Sigmoid colon (tissue), 7 donors: ENCODE measurements at places on chromosomes 6 and 20. TPM values are rescaled to one million over a fixed set of nuclear protein-coding genes. Genes with fewer than 3 reads are reported as not detected.

DNA sequence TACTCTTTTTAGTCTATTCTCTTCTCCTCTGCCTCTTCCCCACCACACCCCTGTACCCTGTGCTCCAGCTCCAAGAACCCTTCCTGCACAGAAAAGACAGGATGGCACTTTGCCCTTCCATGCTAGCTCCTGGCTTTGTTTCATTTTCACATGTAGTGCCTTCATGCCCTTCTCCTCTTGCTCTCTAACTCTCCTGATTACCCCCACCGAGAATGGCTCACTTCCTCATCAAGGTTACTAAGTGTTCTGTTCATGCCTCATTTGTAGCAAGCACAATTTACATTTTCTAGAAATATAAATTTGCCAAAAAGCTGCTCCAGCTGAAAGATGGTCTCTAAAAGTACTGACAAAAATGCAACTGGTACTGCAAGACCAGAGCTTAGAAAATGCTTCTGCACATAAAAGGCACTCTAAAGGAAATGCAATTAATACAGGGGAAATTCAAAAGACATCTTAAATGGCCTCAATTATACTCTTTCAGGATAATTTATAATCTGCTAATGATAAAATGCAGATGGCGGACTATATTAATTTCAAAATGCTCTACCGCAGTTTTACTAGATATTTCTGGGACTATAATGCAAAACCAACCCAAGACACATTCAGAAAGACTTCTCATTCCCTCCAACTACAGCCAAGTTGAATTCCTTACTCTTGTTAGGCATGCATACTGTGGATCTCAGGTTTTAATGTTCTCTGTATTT, 570.2 kb downstream of the PRKN start:
- no peak for DNase-seq

- no peak for DNase-seq
These were observed 118.7 kb downstream of the HFE start for GRCh38 chr6:26205625-26206574.

DNA sequence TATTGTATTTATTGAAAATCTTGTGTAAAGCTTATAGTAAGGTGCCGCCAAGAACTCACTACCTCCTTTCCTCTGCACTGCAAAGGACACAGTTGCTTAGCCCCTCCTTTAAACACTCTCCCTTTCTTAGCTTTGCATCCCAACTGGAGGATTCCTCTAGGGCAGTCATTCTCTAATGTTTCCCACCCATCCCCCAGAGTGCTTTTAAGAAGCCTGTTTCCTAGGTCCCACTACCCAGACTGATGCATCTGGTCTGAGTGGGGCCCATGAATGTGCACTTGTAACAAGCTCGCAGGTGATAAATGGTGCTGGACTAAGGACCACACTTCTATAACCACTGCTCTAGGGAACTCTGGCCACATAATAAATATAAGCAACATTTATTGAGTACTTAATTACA, 55.2 kb downstream of the B4GALT5 start:
- no peak for DNase-seq

DNA sequence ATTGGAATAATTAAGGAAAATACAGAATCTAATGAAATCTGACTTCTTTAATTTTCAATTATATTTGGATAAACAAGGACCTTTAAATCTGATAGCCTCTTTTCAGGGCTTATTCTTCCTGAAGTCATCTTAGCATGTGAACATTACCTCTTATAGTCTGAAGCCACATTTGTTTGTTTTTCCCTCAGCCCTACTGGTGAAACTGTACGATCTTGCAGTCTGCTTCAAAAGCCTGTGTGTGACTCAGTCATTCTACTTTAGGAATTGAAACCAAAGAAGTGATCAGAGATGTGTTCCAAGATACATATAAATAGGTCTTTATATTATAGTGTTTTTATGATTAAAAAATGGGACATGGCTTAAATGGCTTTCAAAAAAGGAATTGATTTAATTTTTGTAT, 67.5 kb downstream of the MACROD2 start:
- DNase-seq, result no peak

Gene BANF2
- not detected for total RNA-seq

Gene C6orf141
- total RNA-seq, result 1.4 TPM

Gene GSTA4
- 21.0 TPM for total RNA-seq
